ENCODE measurements at places on chromosomes 5 and 9.

GRCh38 chr5:65482736-65483545, 1.2 kb upstream of the ADAMTS6 start:
- DNase-seq, result peak; percentile 82

DNA sequence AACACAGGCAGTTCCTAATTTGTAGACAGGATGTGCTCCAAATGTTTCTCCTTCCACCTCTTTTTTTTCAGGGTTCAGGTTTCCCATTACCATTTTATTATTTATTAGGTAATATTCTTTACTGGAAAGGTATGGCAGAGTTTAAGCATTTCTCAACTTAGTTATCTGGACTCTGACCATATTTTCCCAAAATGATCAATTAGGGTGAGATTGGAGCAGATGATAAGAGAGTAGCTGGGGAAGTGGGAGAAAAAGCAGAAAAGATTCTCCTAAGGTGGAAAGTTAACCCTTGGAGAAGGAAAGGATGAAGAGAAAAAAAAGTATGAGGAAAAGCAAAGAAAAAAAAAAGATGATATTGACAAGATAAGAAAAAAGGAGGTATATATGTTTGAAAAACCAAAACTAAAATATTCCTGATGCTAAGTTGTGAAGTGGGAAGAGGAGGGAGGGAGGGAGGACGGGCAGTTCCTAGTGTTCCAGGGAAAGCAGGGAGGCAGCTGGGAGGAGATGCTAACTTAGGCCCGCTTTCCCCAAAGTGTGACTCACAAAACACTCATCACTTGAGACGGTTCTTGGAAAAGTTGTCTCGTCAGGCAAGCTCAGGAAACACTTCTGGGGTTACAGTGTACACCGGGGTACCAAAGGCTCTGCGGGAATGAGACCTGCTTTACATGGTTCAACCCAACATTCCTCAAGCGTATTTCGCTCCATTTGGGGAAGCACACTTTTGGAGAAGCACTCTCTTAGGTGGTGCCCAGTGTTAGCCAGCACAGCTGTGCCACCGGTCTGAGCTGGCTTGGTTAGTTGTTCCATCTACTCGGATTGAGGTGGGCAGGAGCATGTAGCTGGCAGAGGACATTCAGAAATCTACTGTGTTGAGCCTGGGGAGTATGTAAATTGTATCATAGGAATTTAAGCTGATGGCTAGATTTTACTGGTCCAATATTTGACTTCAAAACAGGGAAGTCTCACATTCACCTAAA, 35.1 kb downstream of the B4GALT1 start:
- DNase-seq, result peak; percentile 61

- DNase-seq, result no peak
These were observed 919.4 kb downstream of the TLE4 start for GRCh38 chr9:80491086-80491696.

DNA sequence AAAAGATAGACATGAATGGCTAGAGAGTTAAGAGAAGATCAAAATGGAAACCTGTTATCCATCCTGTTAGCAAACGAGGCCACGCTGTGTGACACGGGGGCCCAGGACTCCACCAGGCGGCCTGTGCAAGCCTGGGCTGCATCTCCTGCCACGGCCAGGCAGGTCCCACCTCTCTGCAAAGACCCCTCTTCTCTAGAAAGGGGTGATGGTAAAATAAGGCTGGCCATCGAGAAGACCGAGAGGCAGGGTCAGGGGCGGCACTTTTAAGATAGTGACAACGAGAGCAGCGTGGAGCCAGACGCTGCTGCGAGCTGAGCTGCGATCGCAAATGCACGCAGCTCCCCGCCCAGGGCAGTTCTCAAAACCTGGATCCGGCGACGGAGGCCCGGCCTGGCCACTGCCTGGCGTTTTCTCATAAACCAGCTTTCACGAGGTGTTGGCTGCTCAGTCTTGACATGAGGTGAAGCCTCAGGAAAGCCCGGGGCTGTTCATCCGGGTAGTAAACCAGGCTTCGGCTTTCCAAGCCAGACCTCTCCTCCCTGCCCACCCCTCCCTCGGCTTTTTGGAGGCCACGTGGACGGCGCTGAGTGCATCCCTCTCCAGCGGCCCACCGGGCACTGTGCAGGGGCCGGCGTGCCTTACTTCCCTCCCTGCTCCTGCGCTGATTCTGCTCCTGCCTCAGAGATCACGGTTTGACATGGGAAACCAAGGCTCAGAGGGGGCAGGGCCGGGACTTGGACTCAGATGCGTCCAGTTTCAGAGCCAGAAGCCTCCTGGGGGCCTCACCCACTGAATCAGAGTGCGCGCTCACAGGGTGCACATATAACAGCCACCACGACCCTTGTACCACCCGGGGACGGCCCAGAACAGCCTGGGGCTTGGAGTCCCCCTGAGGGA, 151.6 kb upstream of the PHYKPL start:
- DNase-seq, result no peak

- DNase-seq, result no peak
These were observed 446.1 kb downstream of the ANXA1 start for GRCh38 chr9:73597771-73598170.

DNA sequence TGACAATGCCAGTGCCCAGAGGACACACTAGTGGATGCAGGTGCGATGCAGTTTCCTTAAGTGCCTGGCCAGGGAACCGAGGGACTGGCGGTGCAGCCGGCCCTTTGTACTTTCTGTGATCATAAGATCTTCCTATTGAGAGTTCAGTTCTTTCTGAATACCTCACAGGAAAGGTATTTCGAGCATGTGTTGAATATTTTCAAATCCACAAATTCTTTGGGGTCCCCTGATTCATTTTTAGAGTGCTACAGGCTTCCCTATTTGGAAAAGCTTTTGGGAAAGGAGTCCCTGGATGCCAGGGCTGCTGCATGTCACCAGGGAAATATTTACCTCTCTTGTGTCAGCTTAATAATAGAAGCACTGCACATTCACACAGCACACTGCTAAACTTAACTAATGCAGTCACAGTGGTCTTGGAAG, 281.5 kb downstream of the GADD45G start:
- DNase-seq, result no peak
